ENCODE measurements at places on chromosomes 4 and X.

GRCh38 chr4:71426381-71427042, 87.7 kb downstream of the SLC4A4 start:
- DNase-seq: no peak

GRCh38 chrX:110987292-110987691, 108.7 kb upstream of the PAK3 start:
- DNase-seq: peak; percentile 26

GRCh38 chr4:109332926-109333464, 30.5 kb upstream of the COL25A1 start:
- peak; percentile 68 for DNase-seq

DNA sequence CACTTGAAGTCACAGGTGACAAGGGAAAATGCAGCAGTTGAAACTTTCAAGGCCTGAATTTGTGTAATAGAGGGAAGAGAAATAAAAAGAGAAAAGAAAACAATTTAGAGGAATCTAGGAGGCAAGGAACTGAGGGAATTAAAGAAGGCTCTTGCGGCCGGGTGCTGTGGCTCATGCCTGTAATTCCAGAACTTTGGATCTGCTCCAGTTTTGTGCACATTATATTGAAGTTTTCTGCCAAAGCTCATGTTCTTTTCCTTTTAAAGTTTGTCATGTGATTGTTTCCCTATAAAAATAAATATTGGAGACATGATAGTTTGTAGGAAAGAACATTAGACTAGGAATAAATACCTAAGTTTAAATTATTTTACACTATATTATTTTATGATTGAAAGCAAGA, 433.9 kb upstream of the CPEB2 start:
- DNase-seq: no peak
